GM23248 (cell line): ENCODE measurements at places on chromosomes 11 and 22.

DNA sequence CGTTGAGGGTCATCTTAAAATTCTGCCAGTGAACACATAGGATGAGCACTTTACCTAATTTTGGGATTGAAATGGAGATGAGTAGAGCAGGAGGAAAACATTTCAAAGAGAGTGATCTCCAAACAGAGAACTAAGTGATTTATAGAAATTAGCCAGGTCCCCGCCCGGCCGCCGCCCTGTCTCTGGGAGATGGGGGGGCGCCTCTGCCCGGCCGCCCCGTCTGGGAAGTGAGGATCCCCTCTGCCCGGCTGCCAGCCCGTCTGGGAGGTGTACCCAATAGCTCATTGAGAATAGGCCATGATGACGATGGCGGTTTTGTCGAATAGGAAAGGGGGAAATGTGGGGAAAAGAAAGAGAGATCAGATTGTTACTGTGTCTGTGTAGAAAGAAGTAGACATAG is 276.7 kb upstream of the C11orf87 start:
- DNase-seq, result no peak

GRCh38 chr11:115276799-115277198 is 227.4 kb downstream of the CADM1 start:
- DNase-seq, result no peak

GRCh38 chr22:29473001-29473400 is 7.0 kb upstream of the NEFH start:
- DNase-seq, result no peak

DNA sequence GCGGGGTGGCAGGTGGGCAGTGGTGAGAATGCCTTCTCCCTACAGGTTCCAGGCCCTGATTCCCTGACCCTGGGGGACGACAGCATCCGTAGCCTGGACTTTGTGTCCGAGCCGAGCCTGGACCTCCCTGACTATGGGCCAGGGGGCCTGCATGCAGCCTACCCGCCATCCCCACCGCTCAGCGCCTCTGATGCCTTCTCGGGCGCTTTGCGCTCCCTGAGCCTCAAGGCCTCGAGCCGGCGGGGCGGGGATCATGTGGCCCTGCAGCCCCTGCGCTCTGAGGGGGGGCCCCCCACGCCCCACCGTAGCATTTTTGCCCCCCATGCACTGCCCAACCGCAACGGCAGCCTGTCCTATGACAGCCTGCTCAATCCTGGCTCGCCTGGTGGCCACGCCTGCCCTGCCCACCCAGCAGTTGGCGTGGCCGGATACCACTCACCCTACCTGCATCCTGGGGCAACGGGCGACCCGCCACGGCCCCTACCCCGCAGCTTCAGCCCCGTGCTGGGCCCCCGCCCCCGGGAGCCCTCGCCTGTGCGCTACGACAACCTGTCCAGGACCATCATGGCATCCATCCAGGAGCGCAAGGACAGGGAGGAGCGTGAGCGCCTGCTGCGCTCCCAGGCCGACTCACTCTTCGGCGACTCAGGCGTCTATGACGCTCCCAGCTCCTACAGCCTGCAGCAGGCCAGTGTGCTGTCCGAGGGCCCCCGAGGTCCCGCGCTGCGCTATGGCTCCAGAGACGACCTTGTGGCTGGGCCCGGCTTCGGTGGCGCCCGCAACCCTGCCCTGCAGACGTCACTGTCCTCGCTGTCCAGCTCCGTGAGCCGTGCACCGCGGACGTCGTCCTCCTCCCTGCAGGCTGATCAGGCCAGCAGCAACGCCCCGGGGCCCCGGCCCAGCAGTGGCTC is 7.9 kb downstream of the CCDC188 start:
- DNase-seq, result no peak

DNA sequence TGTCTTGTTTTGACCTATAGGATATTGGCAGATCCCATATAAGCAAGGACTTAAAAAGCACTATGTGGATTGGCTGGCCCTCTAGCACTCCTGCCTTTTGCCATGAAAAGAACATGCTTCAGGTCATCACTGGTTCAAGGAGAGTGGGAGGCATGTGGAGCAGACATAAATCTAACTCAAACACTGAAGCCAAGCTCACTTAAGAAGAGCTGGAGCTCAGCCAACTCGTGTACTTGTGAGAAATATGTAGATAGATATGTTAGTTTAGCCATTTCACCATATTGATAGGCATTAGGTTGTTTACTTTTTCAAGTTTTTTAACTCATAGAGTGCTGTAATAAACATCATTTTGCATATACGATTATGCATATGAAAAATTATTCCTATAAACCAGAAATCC is 19.9 kb upstream of the BBOX1 start:
- no peak for DNase-seq

- DNase-seq, result no peak
These were observed 10.2 kb downstream of the NUP160 start for GRCh38 chr11:47837929-47838328.

DNA sequence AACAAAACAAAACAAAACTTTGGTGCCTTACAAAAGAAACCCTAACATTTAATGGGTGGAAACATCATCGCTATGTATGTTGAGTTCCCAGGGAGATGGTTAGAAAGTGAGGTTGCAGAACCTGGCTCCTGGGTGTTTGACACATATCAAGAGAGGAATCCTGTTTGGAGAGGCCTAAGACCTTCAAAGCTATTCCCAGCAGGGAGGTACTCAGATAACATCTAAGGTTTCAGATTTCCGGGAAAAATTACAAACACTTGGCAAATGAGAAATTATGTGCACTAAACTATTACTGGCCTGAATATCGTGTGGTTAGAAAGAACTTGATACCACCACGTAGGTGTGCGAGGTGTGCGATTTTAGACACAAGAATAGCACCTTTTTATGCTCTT is 18.5 kb downstream of the TRIM5 start:
- no peak for DNase-seq

DNA sequence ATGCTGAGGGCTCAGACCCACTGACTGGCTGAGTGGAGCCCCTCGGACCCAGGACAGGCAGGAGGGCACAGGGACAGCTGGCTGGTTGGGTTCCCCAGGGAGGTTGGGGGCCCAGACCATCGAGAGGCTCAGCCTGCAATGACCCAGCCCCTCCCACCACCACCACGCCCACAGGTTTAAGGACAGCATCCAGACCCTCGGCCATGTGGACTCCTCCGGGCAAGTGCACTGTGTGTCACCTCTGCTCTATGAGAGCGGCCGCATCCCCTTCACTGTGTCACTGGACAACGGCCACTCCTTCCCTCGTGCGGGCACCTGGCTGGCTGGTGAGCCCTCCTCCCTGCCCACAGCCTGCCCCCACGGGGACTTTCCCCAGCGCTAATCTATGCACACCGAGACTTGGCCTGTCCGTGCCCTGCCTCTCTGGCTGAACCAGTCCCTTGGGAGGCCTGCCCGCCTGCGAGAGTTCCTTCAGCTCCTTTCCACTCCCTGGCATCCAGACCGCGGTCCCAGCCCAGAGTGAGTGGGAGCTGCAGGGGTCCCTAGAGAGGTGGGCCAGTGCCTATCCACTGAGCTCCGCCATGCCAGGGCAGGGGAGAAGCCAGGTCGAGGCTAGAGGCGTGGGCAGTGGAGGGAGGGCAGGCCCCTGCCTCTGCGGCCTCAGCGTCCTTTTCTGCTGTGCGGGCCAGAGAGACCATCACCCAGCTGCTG is 2.2 kb downstream of the SUSD2 start:
- no peak for DNase-seq
